ENCODE measurements at places on chromosomes 4 and X.

DNA sequence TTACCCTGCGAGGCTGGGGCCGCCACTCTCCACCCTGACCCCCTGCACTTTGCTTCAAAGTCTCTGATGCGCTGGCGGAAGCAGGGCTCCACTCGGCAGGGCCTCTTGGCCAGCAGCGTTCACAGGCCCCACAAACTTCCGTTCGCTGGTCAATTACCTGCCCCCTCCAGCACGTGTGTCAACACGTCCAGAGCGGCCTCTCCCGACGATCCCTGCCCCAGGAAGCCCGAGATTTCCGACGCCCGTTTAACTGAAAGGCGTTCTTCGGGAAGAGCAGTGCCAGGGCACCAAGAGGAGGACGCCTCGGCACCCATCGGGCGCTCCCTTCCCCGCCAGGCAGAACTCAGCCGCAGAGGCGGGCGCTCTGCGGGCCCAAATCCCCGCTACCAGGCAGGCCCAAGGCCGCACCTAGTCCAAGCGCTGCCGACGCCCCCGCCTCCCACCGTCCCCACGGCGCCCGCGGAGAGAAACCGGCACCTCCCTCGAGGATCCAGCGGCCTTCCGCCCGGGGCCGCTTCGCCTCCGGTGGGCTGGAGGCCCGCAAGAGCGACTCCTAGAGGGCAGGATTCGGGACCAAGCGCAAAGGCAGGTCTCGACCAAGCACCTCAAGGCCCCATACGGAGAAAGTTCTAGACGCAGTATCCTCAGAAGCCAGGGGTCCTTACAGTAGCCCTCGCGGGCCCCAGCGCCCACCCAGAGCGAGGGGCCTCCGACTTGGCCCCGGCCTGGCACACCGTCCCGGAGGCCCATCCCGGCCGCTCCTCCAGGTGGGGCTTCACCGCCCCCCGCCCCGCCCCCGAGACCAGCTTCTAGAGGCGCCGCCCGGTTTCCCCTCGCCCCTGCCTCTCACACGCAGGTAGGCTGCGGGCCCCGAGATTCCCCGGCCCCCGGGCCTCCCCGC is 586 bp downstream of the BCAP31 start:
- no peak for DNase-seq

GRCh38 chr4:84799318-84799717 is 167.2 kb downstream of the WDFY3 start:
- DNase-seq = peak; percentile 64

GRCh38 chr4:17814140-17814539 is 3.4 kb downstream of the NCAPG start:
- DNase-seq = peak; percentile 55

- DNase-seq = no peak
These were observed 13.1 kb downstream of the MED12 start for GRCh38 chrX:71131510-71131909.

DNA sequence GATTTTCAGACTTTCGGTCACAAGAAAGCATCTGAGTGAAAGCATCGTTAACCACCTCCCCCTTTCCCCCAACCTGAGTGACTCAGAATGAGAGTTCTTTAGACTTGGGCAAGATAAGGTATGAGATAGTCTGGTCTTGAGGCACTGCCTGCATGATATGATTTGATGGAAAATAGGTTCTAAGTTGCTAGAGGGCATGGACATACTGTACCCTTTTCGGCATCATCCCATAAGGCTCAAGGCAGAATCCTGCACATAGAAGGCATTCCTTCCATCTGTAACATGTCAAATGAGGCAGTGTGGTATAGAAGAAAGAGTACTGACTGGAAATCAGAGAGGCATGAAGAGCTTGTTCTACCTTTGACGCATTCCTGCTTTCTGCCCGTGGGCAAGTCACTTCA is 16.8 kb upstream of the AMOT start:
- no peak for DNase-seq

GRCh38 chr4:829761-830600 is 4.1 kb upstream of the CPLX1 start:
- DNase-seq = no peak

GRCh38 chrX:108309144-108309543 is 129.1 kb downstream of the COL4A6 start:
- peak; percentile 45 for DNase-seq

DNA sequence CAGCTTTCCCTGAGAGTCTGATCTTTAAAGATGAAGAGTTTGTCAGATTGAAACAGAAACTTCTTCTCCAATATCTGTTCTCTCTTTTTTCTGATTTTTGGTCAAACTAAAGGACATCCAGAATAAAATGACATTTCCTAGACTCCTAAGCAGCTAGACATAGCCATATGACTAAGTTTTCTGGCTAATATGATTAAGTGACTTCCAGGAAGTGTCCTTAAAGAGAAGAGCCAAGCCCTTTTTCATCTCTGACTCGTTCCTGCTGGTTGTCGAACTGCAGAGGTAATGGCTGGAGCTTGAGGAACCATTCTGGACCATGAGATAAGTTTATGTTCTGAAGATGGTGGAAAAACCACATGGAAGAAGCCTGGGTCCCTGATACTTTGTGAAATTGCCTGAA is 546.0 kb downstream of the BCOR start:
- DNase-seq = no peak

GRCh38 chr4:112817933-112818593 is 181.1 kb downstream of the LARP7 start:
- no peak for DNase-seq

DNA sequence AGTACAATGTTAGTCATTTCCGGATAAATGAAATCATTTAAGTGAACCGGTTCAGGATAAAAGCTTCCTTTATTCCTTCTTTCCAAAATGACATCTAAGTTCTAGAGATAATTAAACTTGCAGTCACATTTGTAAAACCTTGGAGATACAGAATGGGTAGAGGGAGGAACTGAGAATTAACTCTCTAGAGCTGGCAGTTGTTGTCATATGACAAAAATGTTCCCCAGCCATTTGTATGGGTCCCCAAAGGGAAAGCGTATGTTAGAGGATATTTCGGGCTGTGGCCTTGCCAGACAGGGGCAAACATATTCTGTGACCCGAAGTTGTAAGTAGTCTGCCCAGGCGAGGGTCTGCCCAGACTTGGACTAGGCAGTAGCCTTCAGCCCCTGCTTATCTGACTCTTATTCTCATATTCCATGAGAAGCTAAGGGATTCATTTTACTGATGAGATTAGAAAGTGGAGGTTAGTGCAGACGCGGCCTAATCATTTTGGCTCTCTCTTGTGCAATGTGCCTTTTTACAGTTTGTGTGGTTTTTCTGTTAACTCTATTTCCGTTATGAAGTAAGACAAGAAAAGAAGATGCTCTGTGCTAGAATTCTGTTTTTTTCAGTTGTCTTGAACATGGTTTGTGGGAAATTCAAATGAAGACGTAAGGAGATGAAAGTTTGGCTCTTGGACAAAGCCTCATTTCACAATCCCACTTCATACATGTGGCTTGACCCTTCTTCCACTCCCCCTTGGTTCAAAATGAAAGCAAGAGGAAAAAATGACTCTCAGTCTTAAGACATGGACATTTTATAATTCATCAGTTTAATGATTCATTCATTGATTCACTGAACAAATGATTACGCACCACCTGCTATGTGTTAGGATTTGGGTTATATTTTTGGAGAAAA is 2394.2 kb upstream of the AGA start:
- DNase-seq = no peak

DNA sequence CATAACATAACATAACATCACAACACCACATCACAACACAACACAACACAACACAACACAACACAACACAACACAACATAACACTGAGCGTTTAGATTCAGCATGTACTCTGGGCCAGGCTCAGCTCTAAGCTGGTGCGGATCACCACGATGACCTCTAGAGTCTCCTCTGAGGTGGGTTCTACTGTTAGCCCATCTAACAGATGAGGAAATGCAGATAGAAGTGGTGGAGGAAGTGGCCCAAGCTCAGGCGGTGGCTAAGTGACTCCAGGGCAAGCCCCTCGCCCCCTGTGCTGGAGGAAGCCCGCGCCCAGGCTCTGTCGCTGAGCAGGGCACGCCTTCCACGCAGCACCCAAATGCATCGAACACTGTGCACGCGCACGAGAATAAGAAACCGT is 45.3 kb upstream of the CDKN2AIP start:
- DNase-seq = no peak

DNA sequence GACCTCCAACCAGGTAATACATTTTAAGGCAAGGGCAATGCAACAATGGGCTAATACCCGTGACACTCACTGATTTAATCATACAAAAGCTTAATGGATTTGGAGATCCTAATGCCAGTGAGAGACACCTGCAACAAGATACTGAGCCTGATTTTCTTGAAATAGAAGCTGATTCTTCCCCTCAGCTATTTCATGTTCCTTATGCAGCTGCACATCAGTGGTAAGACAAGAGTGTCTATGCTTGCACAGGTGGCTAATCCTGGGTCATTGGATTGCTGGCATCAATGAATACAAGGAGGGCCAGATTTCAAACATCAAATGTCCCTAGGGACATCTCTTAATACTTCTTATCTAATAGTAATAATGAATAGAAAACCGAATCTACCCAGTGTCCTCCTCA is 139.7 kb downstream of the PPARGC1A start:
- no peak for DNase-seq

DNA sequence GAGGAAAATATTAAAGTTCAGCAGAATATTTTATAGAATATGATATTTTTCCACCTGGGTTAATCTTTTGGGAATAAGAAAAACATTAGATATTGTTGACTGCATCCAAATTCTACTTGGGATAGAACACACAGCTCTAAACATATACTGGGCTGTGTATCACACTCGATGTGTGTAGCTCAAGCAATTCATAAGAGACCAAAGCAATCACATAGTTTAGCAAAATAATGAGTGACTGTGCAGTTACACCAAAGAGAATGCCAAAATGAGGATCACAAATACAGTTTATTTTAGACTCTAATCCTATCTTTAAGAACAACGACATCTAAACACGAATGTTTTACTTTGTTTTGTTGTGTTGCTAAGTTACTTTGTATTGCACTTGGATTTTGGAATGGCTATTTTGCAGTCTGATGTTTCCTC is 101.2 kb downstream of the CBR4 start:
- DNase-seq = no peak

- DNase-seq = no peak
These were observed 572.9 kb upstream of the ZFP42 start for GRCh38 chr4:187422655-187423054.

DNA sequence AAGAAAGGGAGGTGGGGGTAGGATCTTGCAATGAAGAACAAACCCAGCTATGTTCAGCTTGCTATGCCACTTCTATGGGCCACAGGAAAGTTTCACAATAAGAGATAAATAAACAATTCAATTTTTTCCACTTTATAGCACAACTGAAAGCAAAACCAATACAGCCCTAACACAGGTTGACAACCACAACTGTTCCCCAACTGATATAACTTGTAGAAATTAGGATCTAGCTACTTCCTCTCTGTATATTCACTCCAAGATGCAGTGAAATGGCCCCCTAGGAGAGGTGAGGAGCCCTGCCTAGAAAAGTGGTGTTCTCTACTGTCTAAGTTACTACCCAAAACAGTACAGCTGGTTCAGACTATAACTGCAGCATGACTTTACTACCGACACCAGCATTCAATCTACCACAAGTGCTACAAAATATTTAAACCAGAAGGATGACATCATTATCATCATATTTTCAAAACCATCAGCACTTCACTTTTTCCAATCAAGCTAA is 77.0 kb downstream of the FBXW7 start:
- no peak for DNase-seq

DNA sequence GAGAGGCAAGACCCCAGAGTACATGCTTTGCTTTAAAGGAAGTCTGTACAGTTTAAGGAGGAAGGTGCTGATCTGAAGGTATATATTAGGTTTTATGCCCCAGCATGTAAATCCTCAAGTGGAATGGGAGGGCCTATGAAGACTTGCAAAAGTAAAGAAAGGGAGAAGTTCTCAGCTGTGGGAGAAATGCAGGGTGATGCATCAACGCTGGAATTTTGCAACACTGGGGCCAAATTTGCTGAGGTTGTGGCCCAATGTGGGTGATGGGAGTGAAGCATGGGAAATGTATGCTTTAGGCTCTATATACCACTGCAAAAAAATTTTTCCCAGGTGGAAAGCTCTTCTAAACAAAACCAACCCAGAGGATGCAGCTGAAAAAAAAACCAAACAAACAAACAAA is 33.8 kb upstream of the GPR174 start:
- DNase-seq = no peak

DNA sequence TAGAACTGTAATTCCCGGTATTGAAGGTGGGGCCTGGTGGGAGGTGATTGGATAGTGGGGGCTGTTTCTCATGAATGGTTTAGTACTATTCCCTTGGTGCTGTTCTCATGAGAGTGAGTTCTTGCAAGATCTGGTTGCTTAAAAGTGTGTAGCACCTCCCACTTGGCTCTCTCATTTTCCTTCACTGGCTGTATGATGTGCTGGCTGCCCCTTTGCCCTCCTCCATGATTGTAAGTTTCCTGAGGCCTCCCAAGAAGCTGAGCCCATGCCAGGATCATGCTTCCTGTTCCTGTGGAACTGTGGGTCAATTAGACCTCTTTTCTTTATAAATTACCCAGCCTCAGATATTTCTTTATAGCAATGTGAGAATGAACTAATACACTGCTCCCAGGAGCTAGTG is 8.7 kb downstream of the ANXA10 start:
- no peak for DNase-seq

DNA sequence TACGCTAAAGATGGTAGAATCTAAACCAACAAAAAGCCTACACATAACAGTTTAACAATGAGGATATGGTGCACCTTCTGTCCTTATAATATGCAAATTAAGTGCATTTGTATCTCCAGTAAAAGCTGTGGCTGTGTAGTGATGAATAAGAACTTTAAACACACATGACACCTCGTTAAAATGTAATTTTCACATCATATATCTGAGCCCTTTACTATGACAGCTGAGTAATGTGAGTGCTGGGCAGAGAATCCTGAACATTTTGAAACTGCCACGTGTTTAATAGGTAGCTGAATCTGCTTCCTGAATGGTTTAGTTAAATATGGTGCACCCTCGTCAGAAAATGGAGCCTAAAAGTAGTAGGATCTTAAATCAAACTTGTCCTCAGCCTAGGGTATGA is 540.8 kb downstream of the ADGRL3 start:
- no peak for DNase-seq

GRCh38 chr4:72451349-72451748 is 117.7 kb downstream of the ADAMTS3 start:
- DNase-seq = no peak

- DNase-seq = no peak
These were observed 17.9 kb downstream of the ATP8A1 start for GRCh38 chr4:42638993-42639392.

- DNase-seq = peak; percentile 29
These were observed 43.5 kb downstream of the NUDT9 start for GRCh38 chr4:87465739-87466366.

- DNase-seq = peak; percentile 54
These were observed 170.4 kb downstream of the SHROOM4 start for GRCh38 chrX:50643525-50644137.

DNA sequence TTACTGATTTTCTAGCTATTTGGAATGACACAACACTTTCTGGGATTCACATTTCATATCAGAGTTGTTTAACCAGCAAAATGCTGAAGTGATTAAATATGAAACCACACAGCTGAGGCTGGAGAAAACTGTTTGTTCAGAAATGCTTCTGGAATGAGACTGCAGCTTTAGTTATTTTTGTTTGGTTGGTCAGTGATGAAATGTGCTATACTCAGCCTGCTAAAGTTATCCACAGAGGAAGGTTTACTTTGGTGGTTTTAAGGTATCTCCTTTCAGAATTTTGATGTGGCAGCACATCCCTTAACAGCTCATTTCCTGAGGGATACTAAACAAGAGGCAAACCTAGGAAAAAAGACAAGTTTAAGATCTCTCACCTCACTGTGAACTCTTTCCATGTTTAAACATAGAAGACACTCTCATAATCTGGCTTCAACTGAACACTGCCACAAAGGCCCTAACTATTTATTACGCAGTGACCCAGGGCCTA is 106.6 kb upstream of the PDE5A start:
- DNase-seq = no peak

- no peak for DNase-seq
These were observed 464.5 kb downstream of the BCOR start for GRCh38 chrX:39633293-39633692.

All from glomerular endothelial cell (primary cell).